ENCODE measurements at places on chromosomes 4 and X.

GRCh38 chrX:15241301-15241700 lies 28.6 kb downstream of the ASB9 start:
- DNase-seq, result no peak

GRCh38 chr4:2105559-2105958 lies 46.4 kb downstream of the NAT8L start:
- DNase-seq, result no peak

GRCh38 chr4:101239665-101240064 lies 107.7 kb downstream of the PPP3CA start:
- DNase-seq, result no peak

GRCh38 chr4:173370130-173370476 lies 651 bp upstream of the SAP30 start:
- peak; percentile 70 for DNase-seq

GRCh38 chrX:138856881-138857604 lies 145.5 kb upstream of the FGF13 start:
- DNase-seq, result no peak

- no peak for DNase-seq
Measured at GRCh38 chr4:161132715-161133425, 1030.9 kb downstream of the FSTL5 start.

DNA sequence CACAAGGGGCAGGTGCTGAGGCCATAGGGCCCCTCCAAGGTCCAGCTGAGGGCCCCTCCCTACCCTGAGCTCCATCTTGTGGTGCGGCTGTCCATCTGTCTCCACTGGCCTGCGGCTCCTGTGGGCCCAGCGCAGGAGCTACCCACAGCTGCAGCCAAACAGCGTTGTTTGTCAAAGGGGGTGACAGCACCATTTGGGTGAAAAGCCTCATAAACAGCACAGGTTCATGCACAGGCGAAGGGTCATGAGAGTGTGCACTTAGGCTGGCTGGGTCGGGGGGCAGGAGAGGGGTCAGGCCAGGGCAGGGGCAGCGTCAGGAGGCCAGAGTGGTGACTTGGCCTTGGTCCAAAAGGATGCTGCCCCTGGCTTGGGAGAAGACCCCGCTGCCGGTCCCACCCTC lies 32.3 kb downstream of the BLOC1S4 start:
- no peak for DNase-seq

GRCh38 chr4:40811956-40812355 lies 62.2 kb downstream of the NSUN7 start:
- no peak for DNase-seq

DNA sequence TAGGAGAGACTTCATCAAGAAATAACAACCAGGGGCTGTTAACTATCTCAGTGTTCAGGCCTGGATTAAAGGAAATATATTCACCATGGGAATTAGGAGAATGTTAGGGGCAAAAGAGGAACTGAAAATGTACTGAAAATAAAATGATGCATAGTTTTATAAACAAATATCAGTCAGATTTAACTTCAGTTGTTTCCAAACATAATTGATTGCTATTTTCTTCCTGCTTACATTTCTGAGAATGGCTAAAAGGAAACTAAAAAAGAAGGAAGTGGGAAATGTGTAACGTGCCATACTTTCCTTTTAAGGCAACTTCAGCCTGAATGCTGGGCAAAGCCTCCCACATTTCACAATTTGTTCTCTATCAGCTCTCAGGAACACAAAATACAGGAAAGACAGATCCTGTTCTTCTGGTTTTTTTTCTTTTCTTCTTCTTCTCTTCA lies 178.1 kb downstream of the MAML3 start:
- DNase-seq, result no peak

DNA sequence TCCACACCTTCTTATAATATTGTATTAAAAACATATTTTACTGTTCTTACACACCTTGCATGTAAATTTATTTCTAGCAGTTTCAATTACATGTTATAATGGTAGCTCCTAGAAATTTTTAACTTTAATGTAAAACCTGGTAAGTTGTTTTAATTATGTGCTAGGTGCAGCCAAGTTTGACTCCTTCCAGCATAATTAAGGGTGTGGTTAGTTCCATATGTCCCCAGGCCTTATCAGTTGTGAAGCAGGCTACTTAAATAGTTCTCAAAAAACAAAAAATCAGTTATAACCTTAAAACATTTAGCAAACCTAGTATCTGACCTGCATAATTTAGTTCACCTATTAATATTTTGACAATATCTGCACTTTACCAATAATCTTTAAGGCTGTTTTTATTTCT lies 26.9 kb upstream of the PASD1 start:
- no peak for DNase-seq

DNA sequence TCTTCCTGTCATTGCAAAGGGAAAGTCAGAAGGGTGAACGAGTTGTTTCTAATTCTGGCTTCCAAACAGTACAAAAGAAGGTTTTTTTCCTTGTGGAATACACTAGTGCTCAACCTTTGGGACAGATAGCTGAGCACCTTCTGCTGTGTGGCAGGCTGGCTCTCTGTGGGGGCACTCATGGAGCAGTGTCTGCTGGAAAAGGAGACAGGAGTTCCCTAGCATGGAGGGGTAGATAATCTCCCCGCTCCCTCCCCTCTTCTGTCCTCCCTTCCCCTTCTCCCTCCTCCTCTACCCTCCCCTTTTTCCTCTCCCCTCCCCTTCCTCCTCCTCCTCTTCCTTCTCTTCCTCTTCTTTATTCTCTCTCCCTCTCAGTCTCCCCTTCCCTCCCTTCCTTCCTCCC lies 62.4 kb upstream of the MTM1 start:
- DNase-seq, result no peak

DNA sequence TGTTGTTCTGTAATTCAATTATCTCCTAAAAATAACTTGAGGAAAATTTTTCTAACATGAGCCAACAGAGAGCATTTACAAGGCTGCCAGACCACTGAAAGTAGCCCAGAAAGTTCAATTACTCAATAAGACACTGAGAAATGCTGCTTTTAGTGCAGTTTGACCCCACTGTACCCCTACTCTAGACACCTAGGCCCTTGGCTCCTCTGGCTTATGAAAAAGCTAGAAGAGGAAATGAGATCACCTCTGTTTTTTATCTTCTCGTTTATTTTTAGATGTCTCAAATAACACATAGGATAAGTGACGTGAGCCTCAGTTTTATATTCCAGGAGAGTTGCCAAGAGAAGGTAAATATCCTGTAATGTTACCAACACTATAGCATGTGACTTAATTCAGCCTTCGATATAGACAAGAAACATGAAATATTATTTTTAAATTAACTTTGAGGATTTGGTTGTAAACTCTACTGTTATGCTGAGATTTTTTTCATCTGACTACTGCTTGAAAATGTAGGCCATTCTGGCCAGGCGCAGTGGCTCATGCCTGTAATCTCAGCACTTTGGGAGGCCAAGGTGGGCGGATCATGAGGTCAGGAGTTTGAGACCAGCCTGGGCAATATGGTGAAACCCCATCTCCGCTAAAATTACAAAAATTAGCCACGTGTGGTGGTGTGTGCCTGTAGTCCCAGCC lies 24.4 kb downstream of the TNIP3 start:
- peak; percentile 28 for DNase-seq

- DNase-seq, result no peak
Measured at GRCh38 chr4:149112109-149112508, 669.9 kb upstream of the NR3C2 start.

DNA sequence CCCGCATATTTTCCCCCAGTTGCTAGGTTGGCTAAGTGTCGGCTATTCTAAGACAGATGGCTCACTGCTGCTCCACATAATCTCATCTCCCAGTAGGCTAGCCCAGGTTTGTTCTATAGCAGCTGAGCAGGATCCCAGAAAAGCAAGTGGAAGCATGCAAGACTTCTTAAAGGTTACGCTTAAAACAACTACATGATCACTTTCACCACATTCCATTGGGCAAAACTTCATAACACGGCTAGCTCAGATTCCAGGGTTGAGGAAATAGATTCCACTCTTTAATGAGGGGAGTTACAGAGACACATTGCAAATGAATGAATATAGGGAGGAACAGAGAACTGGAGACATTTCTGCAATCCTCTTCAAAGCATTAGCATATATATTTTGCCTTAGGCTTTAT lies 12.9 kb upstream of the RAB33B start:
- DNase-seq, result no peak

DNA sequence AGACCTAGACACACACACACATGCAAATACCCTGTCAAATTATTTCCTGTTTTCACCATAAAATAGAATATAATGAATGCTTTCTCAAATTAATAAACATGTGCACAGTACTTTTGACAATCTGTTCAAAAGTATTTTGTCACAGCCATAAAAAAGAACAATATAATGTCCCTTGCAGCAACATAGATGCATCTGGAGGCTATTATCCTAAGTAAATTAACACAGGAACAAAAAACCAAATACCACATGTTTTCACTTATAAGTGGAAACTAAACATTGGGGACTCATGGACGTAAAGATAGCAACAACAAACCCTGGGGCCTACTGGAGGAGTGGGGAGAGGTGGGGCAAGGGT lies 15.5 kb downstream of the RAB40A start:
- DNase-seq, result no peak

All from CD4-positive, alpha-beta T cell treated with Interleukin-6 for 4 hours (primary cell).